ENCODE measurements at places on chromosomes 2 and 18.

DNA sequence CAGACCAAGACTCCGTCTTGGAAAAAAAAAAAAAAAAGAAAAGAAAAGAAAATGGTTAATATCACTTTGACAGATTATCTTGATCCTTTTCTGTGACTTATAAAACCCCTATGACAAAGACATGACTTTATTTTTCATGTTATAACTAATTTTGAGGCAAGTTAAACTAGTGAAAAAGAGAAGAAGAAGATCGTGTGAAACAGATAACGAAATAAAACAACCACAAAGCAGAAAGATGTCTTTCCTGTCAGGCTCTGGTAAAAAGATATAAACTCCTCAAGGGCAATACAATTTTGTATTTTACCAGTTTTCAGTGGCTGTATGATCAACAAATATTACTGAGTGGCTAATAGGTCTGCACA lies 13.4 kb upstream of the RBMS1 start:
- DNase-seq, result no peak

DNA sequence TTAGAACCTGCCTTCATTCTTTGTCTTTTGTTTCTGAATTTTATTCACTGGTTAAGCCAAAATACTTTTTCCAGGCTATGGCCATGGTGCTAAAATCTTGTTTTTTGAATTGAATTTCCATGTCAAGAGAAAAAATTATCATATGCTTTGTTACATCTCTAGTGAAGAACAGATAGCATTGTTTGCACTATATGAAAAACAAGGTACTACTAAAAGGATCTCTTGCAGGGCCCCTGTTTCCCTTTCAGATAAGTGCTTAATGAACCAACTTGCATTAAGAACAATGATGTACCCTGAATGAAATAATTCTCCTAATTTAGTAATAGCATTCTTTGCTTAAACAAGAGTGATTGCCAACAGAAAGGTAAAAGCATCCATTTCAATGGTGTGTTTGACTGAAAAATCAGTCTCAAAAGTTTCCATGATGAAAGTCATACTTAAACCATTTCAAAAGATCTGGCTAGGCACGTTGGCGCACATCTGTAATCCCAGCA lies 4.3 kb upstream of the MYL12B start:
- DNase-seq, result no peak

DNA sequence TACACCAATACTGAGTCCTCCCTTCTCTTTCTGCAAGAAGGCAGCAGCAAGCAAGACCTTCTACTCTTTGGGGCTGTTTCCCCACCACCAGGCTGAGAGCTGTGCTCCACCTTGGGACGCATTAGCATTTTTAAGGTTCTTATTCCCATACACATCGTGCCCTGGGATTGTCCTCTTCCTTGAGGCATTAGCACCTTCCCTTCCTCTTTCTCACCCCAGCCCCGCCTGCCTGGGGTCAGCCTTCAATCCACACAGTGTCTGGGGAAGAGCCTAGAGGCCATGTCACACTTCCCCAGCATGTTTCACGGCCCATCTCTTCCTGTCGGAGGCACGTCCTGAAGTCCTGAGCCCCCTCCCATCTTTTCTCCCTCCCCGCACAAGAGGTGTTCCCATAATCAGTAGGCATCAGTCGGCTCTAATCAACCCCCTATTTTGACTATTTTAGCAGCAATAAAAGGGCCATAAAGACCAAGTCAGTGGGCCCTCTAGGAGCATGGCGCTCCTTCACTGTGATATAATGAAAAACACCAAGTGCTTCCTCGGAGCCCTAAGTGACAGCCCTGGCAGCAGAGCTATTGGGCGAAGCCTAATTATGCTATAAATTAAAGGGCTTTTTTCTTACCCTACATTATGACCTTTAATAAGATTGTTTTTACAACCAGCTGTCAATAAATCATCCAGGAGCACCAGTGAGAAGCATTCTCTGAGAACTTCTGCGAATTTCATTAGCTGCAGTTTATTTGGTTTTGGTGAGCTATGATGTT lies 55.0 kb upstream of the PKDCC start:
- no peak for DNase-seq

DNA sequence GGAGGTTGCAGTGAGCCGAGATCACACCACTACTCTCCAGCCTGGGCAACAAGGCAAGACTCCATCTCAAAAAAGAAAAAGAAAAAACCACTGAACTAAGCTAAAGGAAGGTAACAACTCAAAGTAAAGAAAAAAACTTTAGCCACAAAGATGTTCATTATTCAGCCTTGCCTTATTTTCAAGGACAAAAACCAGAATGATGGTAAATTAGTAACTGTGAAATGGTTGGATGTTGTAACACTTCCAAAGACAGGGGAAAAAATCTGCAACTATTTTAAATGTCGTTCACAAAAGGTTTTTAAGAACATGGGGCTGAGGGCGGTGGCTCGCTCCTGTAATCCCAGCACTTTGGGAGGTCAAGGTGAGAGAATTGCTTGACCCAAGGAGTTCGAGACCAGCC lies 10.1 kb downstream of the ADAM17 start:
- DNase-seq, result no peak

GRCh38 chr2:102520801-102521200 lies 47.8 kb downstream of the SLC9A4 start:
- DNase-seq, result no peak

GRCh38 chr2:359047-359446 lies 71.2 kb upstream of the ALKAL2 start:
- no peak for DNase-seq
